Cerebellum (tissue), 4 donors: ENCODE measurements at places on chromosomes 2 and 18.

- no peak for DNase-seq
Measured at GRCh38 chr2:139122711-139123158, 342.5 kb upstream of the NXPH2 start.

DNA sequence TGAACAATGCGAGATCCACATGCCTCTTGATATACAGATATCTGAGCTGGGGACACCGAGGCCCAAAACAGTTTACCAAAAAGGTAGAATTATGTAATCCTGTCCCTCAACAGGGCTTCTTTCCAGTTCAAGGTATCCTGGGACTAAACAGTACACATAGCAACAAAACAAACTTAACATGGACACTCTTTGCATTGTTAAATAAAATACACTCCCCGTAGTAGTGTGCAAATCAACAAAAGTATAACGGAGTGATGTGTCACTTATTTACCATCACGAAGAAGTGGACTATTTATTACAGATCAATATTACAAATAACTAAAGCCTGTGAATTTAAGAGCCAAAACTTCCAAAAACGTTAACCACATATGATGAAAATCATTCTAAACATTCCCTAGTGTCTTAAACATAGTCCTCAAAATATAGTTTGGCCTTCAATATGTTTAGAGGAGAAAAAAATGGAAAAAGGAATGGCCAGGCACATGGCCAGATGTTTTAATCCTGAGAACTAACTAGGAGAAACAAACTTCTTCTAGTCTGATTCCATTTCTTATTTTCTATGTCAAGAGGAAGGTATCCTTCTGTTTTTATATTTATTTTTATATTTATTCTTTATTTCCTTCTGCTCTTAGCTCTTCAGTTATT lies 377.5 kb downstream of the OSR1 start:
- DNase-seq: no peak

DNA sequence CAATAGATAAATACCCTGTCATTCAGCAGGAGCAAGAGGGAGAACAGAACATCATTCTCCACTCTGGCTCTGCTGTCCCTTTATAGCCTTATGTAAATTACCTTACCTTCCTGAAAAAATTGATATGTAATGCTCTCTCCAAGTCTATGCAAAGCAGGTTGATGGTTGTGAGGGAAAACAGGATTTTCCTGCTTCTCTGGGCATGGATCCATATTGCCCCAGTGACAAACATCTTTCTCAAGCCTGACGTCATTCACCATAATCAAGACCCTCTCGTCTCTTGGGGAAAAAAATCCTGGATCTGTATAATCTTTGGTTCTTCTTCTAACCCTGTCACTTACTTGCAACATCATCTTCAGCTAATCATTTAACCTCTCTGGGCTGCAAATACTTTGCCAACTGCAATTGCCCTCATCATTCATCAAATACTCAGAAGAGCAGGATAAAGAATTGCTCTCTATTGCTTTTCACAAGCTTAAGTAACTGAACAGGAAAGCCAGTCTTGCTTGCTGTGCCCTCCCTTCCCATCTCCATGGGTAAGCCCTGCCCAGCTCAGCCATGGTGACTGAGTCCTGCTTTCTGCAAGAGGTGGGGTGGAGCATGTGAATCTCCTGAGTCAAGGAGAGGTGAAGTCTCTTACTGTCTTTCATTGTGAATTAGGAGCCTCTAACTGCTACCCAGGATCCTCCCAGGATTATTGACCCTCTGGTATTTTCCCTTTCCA lies 123.7 kb upstream of the KLF7 start:
- no peak for DNase-seq

DNA sequence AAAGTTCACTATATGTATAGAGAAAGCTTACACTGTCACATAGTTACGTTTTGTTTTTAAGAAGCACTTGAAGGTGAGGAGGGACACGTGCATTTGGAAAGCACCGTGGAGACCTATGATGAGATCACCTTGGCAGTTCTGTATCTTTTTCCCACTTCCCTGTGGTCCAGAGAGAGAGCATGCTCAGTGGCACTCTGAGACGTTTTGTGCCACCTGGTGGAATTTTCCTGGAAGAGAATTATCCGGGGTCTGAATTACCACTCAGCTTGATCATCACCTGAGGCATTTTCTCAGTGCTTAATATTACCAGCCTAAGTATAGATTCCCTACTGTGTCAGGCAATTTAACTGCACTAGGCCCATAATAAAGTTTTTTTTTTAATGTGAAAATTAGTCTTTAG lies 469.4 kb upstream of the SMIM21 start:
- DNase-seq: peak; percentile 8

GRCh38 chr2:112143150-112143549 lies 5.0 kb downstream of the FBLN7 start:
- DNase-seq: no peak

GRCh38 chr2:11775384-11775783 lies 29.0 kb downstream of the LPIN1 start:
- no peak for DNase-seq

- DNase-seq: no peak
Measured at GRCh38 chr2:36193680-36194079, 161.9 kb upstream of the CRIM1 start.

DNA sequence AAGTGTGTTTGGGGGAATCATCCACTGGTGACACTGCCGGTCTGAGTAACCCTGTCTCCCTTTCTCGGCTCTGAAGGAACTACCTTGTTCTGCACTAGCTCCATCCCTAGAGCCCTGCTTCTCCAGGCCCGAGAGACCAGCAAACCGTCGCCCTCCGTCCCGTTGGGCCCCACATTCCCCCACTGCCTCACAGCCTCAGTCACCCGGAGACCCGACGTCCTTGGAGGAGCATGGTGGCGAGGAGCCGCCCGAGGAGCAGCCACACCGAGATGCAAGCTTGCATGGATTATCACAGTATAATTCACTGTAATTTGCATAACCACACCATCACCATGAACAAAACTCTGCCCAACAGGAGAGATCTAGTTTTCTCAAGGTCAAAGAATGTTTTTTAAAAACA lies 126.2 kb downstream of the MTCL1 start:
- no peak for DNase-seq

DNA sequence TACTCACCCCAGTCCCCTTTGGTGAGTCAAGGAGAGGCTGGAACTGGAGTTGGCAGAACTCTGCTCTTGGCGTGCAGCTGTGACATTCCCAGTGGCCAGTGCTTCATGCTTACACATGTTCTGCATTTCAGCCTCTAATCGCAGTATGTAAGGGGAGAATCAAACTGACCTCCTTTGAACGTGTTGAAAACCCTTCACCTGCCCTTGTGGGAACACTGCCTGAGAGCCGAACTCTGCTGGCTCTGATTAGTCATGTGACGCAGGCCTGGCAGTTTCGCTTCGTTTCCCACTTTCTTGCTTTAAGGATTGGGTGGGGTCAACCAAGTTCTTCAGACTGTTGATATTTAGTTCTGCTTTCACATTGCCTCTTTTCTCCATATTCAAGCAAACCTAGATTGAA lies 173.8 kb upstream of the BCL2L11 start:
- DNase-seq: no peak

DNA sequence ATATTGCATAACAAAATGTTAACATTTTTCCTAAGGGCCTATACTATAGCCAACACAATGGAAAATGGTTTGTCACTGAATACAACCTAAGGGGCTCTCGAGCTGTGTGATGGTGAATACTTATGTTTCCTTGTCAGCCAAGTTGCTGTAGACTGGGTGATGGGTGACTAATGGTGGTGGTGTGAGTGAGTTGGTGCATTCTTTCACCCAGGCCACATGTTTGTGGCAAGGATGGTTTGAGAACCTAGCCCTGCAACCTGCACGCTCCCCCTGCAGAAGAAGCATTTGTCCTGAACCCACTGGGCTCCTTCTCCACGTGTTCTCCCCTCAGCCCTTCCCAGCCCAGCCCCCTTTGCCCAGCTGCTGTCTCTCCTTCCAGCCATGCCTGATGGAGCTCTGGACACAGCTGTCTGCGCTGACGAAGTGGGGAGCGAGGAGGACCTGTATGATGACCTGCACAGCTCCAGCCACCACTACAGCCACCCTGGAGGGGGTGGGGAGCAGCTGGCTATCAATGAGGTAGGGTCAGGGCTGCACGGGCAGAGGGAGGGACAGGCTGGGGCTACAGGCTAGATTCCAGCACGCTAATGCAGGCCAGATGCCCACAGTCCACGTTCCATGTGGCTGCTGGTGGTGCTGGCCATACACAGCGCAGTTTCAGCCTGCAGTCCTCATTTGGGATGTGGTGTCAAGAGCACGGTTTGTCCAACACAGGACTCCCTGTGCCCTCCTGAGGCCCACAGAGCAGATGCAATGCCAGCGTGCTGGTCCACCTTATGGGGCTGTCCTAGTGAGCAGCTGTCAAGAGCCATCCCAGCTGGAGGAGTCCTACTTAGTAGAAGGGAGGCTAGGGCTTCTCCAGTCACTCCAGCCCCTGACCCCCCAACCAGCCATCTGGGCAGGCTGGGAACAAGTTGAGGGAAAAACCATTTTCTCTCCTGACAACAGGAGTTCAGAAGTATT lies 65.4 kb downstream of the FAM168B start:
- no peak for DNase-seq

GRCh38 chr2:96144481-96145035 lies 682 bp downstream of the DUSP2 start:
- DNase-seq: no peak

GRCh38 chr18:22347606-22348511 lies 69.9 kb downstream of the CTAGE1 start:
- no peak for DNase-seq

DNA sequence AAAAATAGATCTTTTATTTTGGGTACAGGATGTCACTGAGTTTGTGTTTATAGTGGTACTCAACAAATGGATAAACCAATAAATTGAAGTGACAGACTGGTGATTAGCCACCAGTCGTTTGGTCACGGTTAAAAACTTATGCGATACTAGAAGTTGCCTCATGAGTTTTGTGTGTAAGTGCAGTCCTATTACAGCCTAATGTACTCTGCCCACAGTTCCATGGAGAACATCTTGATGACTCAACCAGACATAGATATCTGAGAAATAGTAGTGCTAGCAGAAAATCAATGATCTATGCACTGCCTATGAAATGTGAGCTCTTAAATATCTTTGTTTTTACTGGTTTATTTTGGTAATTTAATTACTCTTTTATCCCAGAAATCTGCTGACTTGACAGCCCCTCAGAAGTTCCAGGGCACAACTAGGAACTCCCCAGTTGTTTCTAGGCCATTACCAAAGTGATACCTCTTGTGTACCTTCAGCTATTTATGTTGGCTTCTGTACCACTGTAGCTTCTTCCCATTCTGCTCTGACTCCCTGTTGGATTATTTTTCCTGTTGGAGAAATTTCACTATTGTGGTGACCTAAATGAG lies 209.1 kb upstream of the KCNJ3 start:
- no peak for DNase-seq

- DNase-seq: no peak
Measured at GRCh38 chr18:57981308-57982028, 62.6 kb upstream of the NEDD4L start.

DNA sequence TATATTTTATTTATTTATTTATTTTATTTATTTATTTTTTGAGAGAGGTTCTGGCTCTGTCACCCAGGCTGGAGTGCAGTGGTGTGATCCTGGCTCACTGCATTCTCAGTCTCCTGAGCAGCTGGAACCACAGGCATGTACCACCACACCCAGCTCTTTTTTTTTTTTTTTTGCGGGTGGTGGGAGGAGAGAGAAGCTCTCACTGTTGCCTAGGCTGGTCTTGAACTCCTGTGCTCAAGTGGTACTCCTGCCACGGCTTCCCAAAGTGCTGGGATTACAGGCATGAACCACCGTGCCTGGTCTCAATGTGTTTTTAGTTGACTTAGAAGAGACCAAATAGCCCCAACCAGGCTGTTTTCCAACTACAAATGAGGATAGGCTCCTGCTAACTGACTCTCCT lies 80.7 kb downstream of the PDCL3 start:
- DNase-seq: no peak

DNA sequence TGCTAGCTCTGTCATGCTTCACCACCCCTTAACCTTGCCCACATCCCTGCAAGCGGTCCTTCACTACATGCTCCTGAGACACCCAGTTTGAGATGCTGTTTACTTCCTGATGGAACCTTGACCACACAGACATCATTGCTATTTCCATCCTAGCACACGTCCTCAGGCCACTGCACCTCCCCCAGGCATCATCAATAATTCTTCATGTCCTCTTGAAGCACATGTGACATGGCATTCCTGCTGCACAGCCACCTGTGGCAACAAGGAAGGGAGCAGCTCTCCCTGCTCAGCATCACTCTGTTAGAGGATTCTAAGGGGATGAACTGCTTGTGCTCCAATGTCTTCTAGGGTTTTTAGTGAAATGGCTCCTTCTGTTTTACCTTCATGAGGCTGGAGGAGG lies 26.1 kb upstream of the ST3GAL5 start:
- DNase-seq: no peak

- DNase-seq: no peak
Measured at GRCh38 chr18:3248062-3248657, 559 bp downstream of the MYL12A start.

DNA sequence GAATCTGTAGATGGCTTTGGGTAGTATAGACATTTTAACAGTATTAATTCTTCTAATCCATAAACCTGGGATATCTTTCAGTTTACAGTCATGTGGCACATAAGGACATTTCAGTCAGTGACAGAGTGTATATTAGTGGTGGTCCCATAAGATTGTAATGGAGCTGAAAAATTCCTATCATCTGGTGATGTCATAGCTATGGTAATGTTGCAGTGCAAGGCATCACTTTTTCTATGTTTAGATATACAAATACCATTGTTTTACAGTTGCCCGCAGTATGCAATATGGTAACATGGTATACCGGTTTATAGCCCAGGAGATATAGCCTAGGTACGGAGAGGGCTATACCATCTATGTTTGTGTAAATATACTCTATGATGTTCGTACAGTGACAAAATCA lies 9.7 kb downstream of the CCDC150 start:
- DNase-seq: no peak

DNA sequence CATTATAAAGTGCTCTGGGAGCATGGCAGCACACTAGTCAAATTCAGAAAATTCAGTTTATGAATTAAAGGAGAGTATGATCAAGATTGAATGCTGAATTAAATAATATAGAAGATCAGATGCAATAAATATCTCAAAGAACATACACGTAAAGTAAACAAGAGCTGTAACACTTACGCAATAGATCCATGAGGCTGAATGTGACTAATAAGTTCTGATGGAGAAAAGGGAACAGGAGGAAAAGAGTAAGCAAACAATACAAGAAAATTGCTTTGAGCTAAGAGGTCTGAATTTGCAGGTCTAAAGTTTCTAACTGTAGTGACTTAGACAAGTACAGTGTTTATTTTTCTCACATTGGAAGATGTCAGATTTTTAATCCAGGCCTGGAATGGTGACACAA lies 646.7 kb upstream of the ZNF804A start:
- DNase-seq: no peak

DNA sequence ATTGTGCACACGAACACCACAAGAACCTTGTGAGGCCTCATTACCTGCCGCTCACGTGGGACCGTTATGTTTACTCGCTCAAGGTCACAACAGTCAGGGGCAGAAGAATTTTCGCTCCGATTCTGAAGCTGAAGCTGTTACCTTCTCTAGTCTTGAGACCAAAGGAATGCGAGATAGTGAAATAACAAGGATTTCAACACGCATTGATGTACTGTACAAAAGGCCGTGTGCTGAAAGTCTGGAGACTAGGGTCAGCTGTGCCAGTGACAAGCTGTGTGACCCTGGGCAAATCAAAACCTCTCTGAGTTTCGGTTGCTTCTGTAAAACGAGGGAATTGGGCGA lies 583 bp downstream of the NEMP2 start:
- no peak for DNase-seq
